ENCODE measurements at places on chromosomes 1 and 21. TPM values are rescaled to one million over a fixed set of nuclear protein-coding genes. Genes with fewer than 3 reads are reported as not detected.

GRCh38 chr1:59502009-59502691 is 205.3 kb downstream of the FGGY start:
- H3K27ac ChIP-seq = no peak overlapping the region
- H3K27me3 ChIP-seq = no peaks in the 10 kb centered on the region
- no peak overlapping the region for H3K4me3 ChIP-seq
- H3K36me3 ChIP-seq = no peaks in the 10 kb centered on the region

DNA sequence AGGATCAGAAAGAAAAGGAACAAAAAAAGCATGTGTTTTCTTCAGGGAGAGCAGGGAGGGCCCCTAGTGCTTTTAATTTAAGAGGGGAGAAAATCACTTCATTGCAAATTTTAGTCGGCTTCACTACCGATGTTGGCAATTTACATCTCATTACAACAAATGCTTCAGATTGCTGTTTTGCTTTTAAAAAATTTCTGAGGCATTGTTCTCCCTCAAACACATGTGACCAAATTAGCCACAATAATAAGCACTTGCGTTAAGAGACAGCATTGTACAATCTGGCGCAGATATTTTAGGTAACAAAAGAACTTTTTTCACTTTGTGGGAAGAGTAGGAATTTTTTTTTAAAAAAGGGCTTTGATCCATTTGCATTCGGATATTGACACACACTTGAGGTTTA is 29.8 kb downstream of the BEND5 start:
- no peak overlapping the region for H3K4me3 ChIP-seq
- H3K27ac ChIP-seq = no peak overlapping the region
- DNase-seq = no peak
- no peaks in the 10 kb centered on the region for H3K27me3 ChIP-seq

DNA sequence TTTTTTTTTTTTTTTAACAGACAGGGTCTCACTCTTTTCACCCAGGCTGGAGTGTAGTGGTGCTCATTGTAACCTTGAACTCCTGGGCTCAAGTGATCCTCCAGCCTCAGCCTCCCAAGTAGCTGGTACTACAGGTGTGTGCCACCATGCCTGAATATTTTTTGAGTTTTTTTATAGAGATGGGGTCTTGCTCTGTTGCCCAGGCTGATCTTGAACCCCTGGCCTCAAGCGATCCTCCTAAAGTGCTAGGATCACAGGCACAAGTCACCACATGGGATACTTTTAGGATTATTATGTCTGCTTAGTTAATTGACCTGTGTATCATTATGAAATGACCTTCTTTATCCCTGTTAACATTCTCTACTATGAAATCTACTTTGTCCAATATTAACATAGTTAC is 38.0 kb downstream of the RASSF5 start:
- H3K27me3 ChIP-seq = no peaks in the 10 kb centered on the region
- H3K4me3 ChIP-seq = no peak overlapping the region
- H3K4me1 ChIP-seq = no peaks in the 10 kb centered on the region
- no peak overlapping the region for H3K27ac ChIP-seq
- DNase-seq = no peak

DNA sequence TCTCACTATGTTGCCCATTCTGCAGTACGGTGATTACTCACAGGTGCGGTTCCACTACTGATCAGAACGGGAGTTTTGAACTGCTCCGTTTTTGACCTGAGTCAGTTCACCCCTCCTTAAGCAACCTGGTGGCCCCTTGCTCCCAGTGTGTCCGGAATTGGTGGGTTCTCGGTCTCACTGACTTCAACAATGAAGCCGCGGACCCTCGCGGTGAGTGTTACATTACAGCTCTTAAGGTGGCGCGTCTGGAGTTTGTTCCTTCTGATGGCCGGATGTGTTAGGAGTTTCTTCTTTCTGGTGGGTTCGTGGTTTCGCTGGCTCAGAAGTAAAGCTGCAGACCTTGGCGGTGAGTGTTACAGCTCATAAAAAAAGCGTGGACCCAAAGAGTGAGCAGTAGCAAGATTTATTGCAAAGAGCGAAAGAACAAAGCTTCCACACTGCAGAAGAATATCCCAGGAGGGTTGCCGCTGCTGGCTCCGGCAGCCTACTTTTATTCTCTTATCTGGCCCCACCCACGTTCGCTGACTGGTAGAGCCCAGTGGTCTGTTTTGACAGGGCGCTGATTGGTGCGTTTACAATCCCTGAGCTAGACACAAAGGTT is 17.6 kb upstream of the PARP1 start:
- no peak overlapping the region for H3K4me3 ChIP-seq
- H3K4me1 ChIP-seq = no peaks in the 10 kb centered on the region
- DNase-seq = no peak

DNA sequence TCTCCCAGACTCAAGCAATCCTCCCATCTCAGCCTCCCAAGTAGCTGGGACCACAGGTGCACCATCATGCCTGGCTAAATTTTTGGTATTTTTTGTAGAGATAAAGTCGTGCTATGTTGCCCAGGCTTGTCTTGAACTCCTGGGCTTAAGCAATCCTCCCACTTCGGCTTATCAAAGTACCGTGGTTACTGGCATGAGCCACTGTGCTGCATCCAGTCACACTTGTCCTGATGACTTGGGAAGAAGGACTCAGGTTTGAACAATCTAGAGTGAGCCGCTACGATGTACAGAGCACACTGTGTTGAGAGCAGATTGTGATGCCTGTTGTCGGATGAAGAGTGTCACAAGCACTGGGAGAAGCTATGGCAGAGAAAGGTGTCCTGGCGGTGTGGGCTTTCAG is 27.2 kb downstream of the RNF187 start:
- H3K27ac ChIP-seq = no peak overlapping the region
- H3K4me3 ChIP-seq = no peak overlapping the region
- no peak for DNase-seq
- H3K4me1 ChIP-seq = peaks cover 13% of the 10 kb centered on the region

DNA sequence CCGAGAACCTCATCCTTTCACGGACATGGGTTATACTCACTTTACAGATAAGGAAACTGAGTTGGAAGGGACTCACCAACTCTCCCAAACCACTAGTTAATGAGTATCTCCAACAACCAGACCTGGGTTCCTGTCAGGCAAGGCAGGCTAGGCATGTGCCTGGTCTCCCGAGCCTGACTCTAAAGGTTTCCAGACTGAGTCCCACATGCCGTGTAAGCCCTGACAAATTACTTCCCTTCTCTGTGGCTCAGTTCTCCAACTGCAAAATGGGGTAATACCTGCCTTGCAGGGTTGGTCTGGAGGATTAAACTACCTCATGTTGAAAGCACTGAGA is 34.3 kb downstream of the SSBP3 start:
- H3K27me3 ChIP-seq = no peaks in the 10 kb centered on the region
- H3K4me3 ChIP-seq = no peak overlapping the region
- DNase-seq = no peak
- H3K36me3 ChIP-seq = peaks cover 13% of the 10 kb centered on the region
- H3K27ac ChIP-seq = no peak overlapping the region
- H3K4me1 ChIP-seq = peaks cover 14% of the 10 kb centered on the region

GRCh38 chr1:12314333-12314903 is 84.6 kb downstream of the VPS13D start:
- H3K27ac ChIP-seq = no peak overlapping the region
- no peaks in the 10 kb centered on the region for H3K27me3 ChIP-seq
- H3K4me1 ChIP-seq = no peaks in the 10 kb centered on the region
- peaks cover 100% of the 10 kb centered on the region for H3K36me3 ChIP-seq
- H3K4me3 ChIP-seq = no peak overlapping the region

DNA sequence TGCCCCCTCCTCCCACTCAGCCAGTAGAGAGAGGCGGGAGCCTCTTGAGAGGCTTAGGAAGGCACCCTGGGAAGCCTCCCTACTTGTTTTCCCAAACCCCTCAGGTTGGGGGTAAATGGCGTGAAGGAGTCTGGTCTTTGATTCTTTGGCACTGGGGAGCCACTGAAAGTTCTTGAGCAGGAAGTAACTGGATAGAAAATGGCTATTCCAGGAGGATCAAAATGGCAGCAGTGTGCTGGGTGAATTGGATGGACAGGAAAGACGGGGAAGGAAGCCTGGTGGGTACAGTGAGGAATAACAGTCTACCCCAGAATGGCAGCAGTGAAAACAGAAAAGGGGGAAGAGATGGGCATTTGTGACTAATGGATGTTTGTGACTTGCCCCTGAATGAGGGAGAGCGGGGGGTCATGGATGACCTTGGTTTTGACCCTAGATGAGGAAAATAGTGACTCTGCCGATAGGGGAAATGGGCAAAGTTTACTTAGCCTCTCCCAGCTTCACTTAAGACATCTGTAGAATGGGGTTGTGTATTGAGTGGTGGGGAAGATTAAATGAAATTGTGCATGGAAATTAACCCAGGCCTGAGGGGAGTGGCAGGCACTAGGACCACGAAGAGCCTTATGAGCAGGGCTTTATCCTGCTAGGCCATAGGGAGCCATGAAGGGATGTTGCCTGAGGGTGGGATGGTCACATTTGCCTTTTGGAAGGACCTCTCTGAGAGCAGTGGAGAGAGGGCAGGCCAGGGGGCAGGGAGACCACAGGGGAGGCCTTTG is 32.7 kb downstream of the TMEM51 start:
- H3K27ac ChIP-seq = no peak overlapping the region
- no peak for DNase-seq
- peaks cover 9% of the 10 kb centered on the region for H3K4me1 ChIP-seq

GRCh38 chr1:22812092-22812880 is 101.6 kb downstream of the EPHB2 start:
- DNase-seq = no peak
- H3K4me1 ChIP-seq = no peaks in the 10 kb centered on the region
- no peak overlapping the region for H3K27ac ChIP-seq
- no peaks in the 10 kb centered on the region for H3K27me3 ChIP-seq

GRCh38 chr21:24208562-24209260 is 1398.6 kb downstream of the MRPL39 start:
- no peaks in the 10 kb centered on the region for H3K4me1 ChIP-seq
- H3K36me3 ChIP-seq = no peaks in the 10 kb centered on the region
- no peak overlapping the region for H3K4me3 ChIP-seq

LEFTY2 gene
- not detected for polyA plus RNA-seq

TRIM62 gene
- 1.7 TPM for polyA plus RNA-seq
